Fibroblast of mammary gland (primary cell): ENCODE measurements at places on chromosomes 12 and 14.

GRCh38 chr12:85266356-85266755 is 13.7 kb upstream of the ALX1 start:
- DNase-seq = no peak

DNA sequence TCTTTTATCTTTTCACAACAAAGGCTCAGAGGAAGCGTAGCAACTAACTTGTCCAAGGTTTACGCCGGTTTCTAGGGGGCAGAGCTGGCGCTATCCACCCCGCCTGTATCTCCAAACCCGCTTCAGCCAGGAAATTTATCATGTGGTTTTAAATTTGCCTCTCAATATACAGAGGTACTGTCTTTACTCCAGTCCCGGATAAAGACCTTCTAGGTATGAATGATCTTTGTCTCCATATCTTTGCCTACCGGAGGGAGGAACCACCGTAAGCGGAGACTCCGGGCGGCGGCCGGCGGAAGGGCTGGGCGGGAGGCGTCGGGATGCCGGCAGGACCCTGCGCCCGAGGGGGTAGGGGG is 693 bp upstream of the RIMKLB start:
- DNase-seq = peak; percentile 34

GRCh38 chr12:105013892-105014291 is 27.8 kb downstream of the NOPCHAP1 start:
- peak; percentile 14 for DNase-seq

DNA sequence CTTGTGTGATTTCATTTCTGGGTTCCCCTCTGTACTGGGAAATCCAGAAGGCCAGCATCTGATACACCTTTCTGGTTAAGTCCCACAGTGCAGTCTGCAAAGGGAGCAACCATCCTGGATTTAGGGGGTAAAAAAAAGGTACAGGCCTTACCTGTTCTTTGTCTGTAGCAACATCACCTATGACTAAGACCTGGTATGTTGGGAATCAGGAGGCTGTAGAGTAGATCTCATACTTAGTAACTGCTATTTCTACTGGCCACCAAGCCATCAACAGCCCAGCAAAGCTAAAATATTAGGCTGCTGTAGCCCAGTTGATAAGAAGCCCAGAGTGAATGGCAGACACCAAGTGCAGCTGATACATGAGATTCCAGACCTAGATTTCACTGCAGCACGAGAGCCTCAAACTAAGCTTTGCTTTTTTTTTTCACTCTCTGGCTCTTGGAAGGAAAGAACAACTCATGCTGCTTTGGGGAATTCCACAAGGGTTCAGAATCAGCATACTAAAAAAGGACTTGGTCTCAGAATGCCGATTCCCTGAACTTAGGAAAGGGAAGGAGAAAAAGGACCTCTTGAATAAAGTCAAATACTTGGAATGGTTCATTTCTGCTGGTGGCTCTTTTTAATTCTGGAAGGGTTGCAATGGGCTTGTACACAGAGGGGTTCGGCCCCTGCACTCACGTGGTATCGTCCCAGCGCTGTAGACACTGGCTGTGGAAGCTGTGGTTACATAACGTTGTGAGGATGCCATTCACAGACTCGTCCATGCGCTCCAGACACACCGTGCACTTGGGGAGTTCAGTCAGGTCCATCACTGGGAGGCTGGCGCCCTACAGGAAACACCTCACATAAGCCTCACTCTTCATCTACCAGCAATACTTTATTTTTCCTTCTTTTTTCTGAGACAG is 20.5 kb downstream of the BRAP start:
- no peak for DNase-seq

- no peak for DNase-seq
These were observed 33.5 kb upstream of the ATP2A2 start for GRCh38 chr12:110247340-110248095.

- no peak for DNase-seq
These were observed 4.8 kb upstream of the SCARB1 start for GRCh38 chr12:124868252-124869058.

DNA sequence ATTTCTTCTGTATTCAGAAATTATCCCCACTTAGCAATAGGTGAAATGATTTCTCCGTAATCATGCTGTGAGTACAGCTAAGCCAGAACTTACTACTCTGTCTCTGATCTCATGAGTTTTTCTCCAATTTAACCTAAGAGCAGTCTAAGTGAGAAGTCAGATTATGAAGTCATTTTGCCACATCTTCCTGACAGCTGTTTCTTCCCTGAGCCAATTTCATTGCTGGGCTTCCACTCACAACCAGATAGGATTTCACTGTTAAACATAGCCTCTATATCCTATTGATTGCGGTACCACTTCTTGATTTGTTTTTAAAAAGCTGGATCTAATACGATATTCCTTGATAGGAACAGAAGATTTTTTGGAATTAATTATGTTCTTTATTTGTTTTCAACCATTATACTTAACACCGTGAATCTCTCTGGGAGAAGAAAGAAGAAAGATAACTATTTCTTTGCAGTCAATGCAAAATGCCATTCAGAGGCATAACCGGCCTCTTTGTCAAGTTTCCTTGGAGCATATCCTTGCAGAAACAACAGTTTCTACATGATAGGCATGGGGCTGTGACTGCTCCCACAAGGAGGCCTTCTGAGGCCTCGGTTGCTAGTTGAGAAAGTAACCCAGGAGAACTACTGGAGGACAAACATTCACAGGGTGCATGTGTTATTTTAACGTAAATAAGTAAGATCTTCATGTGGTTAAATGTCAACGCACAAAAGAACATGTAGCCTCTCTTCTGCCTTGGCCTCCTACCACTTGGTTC is 212.2 kb downstream of the NPAS3 start:
- DNase-seq = no peak

- no peak for DNase-seq
These were observed 42.8 kb downstream of the ZC3H14 start for GRCh38 chr14:88605594-88605993.

- DNase-seq = peak; percentile 19
These were observed 10.2 kb upstream of the SLC17A8 start for GRCh38 chr12:100346660-100347059.

DNA sequence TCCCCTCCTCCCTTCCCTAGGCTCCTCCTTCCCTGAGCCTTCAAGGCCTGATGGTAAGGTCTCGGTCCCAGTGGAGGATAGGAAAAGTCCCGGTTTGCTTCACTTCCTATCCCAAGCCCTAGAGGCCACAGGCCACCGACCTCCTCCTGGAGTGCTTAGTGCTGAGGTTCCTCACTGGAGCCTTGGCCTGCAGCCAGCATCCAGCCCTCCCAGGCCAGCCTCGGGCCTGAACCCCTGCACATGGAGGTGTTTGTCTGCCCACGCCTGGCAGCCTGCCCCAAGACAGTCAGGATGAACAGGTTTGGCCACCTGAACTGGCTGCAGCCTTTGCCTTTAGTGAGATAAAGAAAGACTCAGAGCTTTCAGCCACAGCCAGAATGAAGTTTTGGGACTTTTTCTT is 15.8 kb upstream of the KRT7 start:
- DNase-seq = no peak

GRCh38 chr14:97080991-97081390 is 283.8 kb downstream of the VRK1 start:
- DNase-seq = no peak

GRCh38 chr12:58283553-58283952 is 342.2 kb downstream of the ATP23 start:
- no peak for DNase-seq

DNA sequence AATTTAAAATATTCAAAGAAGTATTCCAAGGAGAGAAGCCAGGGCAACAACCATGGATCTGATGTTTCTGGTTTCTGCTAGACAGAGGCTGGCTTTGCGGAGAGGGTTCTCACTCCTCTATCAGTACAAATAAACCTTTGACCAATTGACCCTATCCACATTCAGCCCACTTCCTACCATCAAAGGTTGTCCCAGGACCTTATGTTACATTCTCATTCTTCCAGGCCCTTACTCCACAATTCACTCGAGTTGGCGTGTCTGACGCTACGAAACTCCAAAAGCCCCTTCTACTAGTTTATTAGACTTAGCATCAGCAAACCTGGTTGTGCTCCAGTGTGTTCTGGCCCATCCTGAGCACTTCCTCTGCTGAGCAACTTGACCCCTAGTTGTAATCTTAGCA is 24.8 kb upstream of the RNASE12 start:
- no peak for DNase-seq

DNA sequence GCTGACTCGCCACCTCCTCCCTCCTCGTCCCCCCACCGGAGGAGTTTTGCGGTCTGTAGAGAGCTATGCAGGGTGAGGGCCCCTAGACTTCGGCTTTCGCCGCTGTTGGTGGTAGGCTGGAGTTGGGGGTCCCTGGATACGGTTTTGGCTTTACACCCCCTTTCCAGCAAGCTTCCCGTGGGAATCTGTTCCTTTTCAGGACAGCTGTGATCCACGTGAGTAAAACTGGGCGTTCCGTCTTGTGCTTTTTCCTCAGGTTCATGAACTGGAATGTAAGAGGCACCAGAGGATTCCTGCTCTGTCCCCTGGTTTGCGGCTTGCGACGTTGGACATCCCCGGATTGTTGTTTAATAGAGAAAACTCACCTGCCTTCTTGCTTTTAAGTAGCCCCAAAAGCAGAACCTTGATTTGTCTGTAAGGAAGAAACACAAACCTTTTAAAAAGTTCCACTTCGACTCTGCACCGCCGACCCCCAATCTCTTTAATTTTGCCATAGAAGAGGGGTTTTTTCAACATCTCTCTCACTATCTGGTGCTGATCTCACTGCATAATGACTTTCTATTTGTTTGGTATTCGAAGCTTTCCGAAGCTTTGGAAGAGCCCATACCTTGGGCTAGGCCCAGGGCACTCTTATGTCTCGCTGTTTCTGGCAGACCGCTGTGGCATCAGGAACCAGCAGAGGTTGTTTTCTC is 490 bp downstream of the PRORP start:
- peak; percentile 56 for DNase-seq

DNA sequence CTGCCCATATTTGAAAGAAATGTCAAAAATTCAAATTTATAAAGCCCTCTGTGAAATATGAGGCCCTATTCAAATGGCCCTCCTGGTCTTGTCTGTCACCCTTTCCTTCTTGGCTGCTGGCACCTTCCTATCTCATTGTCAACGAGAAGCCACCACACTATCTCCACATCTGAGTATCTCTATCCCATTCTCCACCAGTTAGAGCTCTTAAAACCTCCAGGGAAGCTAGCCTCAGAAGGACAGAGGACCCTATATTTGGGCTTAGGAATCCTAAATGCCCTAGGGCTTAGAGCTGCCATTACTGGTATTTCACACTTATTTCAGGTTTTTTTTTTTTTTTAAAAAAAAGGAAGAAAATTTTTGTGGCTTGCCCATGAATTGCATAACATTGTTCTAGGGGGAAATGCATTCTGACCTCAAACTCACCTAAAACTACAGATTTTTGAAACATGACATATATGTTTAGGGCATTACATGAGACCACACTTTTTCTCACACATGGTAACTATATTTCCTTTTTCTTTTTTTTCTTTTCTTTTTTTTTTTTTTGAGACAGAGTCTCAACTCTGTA is 25.0 kb downstream of the SLC25A21 start:
- no peak for DNase-seq

DNA sequence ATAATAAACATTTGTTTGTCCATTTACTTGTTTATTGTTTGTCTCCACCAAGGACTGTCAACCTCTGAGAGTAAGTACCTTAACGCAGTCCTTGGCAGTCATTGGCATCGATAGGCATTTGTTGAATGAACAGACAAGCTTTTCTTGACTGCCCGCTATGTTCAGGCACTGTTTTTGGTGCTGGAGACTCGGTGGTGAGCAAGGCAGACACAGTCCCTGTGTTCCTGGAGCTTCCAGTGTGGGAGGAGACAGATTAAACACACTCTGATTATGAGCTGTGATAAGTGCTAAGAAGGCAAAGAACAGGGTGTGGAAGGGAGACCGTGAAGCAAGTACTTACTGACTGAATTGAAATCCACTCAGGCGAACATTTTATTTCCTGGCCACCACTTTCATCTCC is 1.2 kb downstream of the ATP6V0A2 start:
- peak; percentile 17 for DNase-seq

- DNase-seq = no peak
These were observed 38.0 kb downstream of the CNTN1 start for GRCh38 chr12:40730281-40730680.

- DNase-seq = no peak
These were observed 780 bp downstream of the SERPINA4 start for GRCh38 chr14:94562022-94562421.

GRCh38 chr14:105061428-105062047 is 3.7 kb downstream of the GPR132 start:
- no peak for DNase-seq

- DNase-seq = no peak
These were observed 133.1 kb downstream of the MED13L start for GRCh38 chr12:116144384-116144783.

DNA sequence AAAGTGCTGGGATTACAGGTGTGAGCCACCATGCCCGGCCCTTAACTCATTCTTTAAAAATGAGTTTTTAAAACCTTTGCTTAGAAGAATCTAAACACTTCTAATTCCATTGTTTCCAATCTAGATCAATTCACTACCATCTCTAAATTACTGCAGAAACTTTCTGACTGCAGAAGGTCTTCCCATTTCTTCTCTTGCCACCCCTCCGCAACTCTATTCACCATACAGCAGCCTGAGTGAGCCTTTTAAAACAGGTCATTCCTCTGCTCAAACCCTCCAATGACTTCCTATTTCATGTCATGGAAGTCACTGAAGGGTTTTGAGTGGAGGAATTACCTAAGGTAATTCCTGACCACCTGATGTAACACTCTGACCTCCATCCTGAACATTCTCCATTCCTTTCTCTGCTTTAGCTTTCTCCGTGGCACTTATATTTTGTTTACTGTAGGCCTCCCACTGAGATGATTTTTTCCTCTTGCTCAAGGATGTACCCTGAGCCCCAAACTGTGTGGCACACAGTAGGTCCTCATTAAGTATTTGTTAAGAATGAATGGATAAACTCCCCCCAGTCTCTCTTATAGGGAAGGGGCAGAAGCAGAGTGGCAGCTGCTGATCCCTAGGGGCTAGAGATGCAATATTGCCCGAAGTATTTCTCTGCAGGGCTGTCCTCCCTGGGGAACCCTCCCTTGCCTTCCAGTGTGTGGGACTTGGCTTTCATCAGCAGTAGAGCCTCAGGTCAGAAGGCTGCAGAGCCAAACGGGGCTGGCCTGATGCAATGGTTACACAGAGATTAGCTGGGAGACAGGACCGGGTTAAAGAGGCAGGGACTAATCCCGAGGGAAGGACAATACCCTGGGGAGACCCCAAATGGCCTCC is 1.2 kb downstream of the DDIT3 start:
- peak; percentile 62 for DNase-seq

GRCh38 chr14:24535737-24536136 is 27.7 kb upstream of the CMA1 start:
- DNase-seq = no peak

DNA sequence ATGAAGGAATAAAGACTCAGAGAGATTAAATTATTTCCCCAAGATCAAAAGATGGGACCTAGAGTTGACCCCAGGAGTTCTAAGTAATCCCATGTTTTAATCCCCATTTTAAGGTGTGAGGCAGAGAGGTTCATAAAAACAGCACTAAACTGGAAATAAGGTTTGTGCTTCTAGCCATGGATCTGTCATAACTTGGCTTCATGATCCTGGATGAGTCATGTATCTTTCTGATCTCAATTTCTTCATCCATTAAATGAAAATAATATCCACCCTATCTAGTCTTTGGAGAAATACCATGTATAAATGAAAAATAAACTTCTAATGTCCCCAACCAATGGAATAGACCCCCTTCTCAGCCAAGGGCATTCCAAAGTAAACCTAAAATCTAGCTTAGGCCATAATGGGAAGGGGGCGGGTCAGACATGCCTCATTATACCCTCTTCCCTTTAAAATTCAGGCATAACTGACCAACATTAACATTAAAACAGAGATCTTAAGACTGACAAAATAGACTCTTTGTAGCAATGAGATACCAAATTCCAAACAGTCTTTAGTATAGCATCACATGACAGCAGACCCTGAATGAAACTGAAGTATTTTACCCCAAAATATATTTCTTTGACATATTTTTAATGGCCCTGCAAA is 47.8 kb downstream of the SLC41A2 start:
- peak; percentile 80 for DNase-seq
